NAMALWA (cell line): ENCODE measurements at places on chromosomes 13 and 19.

GRCh38 chr19:48169578-48169938 is 586 bp downstream of the LIG1 start:
- DNase-seq, result peak; percentile 72

GRCh38 chr13:48153186-48153585 is 58.3 kb upstream of the MED4 start:
- no peak for DNase-seq

DNA sequence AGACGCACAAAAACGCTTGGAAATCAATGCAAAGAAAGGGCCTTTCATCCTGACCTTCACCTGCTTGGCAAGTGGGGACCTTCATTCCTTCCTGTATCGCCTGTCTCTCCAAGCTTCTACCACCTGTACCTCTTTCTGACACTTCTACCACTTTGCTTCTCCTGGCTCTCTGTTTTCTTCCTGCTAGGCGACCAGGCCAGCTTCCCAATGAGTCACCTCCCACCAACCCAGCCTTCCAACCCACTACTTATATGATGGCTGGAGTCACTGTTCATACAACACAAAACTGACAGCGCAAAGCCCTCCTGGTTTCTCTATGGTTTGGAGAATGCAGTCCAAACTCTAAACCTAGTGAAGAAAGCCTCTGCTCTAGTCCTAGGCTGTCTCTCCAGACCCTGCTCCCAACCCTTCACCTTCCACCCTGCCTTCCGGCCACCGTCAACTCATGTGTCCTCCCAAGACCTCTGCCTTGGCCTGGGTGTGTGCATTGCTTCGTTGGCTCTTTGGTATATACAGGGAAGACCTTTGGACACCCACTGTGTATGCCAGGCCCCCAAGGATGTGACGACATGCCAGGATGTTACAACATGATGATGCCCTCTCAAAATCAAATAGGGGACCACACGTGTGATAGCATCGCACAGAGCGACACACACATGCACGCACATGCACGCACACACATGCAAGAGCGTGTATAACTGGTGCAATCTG is 148.5 kb downstream of the STK24 start:
- DNase-seq, result no peak

DNA sequence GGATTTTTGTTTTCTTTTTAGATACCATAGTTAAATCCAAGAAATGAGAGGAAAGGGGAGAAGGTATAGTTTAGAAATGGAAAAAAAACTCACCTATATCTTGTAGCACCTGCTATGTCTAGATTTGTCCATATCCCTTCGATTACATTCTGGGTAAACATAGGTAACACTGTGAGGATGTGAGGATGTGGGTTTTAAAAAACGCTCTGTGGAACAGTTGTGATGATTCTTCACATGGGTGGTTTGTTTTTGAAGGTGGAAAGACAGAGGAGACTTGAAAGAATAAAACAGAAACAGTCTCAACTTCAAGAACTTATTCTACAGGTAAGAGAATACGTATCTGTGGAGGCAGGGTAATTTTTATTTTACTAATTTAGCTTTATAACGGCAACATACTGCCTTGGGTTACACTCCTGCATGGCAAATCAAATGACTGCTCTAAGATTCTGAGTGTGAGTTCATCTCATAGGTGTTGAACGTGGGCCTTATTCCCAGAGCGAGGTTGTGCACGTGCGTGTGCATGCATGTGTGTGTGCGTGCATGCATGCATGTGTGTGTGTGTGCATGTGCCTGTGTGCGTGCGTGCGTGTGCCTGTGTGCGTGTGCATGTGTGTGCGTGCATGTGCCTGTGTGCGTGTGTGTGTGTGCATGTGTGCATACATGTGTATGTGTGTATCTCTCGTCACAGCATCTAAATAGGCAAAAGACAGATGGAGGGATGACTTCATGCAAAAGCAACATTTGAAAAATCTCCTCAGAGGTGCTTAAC is 23.5 kb downstream of the ATP4B start:
- DNase-seq, result no peak

DNA sequence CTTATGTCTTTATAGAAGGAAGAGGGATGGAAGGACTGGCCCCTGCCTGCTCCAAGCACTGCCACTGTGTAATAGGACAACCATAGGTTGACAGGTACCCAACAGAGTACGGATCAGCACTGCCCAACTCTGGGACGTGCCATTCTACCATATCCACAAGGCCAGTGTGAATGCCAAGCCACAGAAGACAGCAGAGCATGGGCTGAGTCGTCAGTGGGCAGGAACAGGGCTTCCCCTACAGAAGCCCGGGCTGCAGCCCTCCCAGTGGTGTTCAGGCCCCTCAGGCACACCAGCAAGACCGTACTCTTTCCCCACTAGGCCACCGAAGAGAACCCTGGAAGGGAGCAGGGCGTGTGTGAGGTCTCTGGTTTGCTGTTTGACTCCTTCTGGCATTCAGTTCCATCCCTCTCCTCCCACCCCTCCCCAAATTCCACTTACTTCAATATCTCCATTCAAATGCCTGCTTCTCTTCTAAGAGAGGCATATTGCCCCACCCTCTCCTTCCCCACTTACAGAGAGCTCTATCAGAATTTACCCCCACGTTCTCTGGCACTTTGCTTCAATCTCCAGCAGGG is 209.4 kb downstream of the FOXO1 start:
- DNase-seq, result no peak

DNA sequence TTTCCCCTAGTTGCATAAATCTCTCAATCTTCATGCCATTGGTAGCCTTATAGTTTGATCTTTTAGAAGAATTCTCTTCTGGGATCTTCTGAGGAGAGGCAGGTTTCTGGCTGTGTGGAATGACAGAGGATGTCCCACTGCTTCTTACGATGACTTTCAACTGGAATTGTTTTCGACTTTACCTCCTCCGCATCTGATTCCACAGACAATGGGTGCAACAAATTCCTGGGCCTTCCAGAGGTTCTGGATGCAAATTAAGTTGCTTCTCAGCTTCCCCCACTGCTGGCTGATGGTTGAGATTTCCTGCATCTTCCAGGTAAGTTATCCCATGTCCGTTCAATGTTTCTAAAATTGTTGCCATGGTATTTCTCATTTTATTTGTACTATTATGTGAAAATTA is 142.3 kb upstream of the TSC22D1 start:
- no peak for DNase-seq

- no peak for DNase-seq
Observed at GRCh38 chr13:27300941-27301586, 30.4 kb downstream of the RASL11A start.

DNA sequence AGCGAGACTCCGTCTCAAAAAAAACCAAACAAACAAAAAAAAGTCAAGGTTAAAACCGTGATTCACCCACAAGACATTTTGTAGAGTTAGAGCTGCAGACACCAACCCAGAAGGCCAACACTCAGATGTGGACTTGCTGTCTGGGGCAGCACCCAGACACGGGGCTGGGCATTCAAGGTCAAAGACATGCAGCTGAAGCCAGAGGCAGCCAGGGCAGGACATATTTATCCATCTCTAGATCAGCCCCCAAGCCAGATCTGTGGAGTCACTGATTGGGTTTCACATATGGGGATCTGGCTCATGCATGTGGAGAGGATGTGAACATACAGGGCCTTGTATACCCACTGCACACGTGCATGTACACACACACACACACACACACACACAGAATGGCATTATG is 3.6 kb downstream of the KLK15 start:
- DNase-seq, result no peak

DNA sequence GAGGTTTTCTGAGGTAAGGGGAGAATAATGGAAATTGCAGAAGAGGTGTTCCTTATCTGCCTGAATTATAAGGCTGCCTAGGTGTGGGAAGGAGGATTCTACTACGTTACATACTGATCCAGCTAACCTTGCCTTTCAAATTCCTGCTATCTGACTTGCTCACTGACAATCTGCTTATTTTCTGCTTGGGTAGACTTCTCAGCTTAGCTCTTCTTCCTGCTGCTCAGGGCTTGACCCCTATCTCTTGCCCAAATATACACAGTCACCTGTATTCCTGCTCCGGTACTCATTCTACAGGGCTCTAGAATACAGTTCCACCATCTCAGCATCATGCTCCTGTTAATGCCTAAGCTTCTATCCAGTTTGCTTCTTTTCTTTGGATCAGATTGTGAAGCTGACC is 1607.6 kb downstream of the OLFM4 start:
- DNase-seq, result no peak

DNA sequence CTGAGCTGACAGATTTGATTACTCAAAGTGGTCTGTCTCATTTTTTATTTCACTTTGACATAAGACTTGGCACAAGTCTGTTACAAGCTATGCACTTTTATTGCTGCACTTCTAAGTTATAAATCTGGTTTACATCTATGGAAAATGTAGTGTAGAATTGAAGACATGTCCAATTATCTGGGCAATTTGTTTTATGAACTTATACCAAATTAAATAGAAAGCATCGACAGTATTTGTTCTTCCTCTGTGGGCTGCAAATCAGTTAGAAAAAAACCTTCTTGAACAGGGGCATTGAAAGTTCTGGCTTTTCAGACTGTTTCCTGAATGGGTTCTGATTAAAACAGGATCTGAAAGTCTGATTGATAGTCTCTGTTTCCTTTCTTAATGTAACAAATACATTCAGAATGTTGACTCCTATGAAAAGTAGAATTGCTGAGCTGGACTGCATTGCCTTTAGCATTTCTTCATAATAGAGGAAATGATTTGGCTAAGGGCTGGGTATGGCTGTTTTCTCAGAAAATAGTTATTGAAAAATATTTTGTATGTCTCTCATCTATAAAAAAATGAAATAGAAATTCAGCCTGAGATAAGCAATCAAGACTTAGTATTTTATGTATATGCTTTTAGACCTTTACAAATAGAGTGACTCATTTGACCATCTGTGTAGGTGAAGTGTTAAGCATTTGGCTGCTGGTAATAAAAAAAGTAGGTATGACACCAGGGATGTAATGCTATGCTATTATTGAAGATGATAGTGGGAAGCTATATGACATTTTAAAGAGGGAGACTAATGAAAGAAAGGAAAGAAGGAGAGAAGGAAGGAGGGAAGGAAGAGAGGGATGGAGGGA is 210.9 kb upstream of the SPRY2 start:
- no peak for DNase-seq

DNA sequence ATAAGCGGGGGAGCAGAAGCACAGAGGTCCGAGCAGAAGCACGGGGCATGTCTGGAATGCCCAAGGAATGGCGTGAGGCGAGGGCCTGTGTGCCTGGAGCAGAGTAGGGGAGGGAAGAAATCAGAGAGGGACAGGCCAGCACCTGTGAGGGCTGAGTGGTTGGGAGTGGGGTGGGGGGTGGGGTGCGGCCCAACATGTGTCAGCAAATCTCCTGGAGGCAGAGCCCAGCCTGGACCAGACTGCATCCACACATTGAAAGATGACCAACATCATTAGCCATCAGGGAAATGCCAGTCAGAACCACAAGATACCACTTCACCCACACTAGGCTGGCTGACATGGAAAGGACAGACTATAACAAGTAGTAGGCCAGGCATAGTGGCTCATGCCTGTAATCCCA is 11.2 kb downstream of the CLASRP start:
- no peak for DNase-seq

- DNase-seq, result no peak
Observed at GRCh38 chr13:33535061-33535460, 249.5 kb upstream of the STARD13 start.

- DNase-seq, result peak; percentile 51
Observed at GRCh38 chr19:54448040-54448773, 792 bp upstream of the LENG8 start.

GRCh38 chr13:80036845-80037504 is 304.0 kb downstream of the SPRY2 start:
- DNase-seq, result no peak

GRCh38 chr19:32863841-32864240 is 5.7 kb downstream of the SLC7A9 start:
- no peak for DNase-seq

GRCh38 chr13:97809576-97809975 is 143.9 kb upstream of the IPO5 start:
- DNase-seq, result no peak

GRCh38 chr13:47413112-47413511 is 516.3 kb upstream of the HTR2A start:
- no peak for DNase-seq

- no peak for DNase-seq
Observed at GRCh38 chr19:38705197-38706019, 38.9 kb downstream of the CAPN12 start.

DNA sequence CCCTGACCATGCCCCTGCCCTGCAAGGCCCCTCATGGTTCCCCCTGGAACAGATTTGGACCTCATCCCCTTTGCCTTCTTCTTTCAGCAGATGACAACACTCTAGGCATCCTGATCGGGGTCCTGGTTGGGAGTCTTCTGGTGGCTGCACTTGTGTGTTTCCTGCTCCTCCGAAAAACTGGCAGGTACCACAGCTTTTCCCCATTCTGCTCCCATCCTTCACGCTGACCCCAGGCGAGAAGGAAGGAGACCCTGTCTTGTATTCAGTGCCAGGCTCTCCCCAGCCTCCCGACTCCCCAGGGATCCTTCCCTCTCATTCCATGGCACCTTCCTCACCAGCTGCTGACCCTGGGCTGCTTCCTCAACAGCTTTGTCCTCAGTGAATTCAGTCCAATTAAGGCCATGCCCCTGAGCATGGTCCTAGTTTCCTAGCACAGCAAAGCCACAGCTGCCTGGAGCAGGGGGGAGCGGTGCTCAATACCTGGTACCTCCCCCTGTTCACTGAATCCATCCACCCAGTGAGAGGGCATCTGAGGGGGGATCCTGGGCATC is 8.4 kb downstream of the CEACAM21 start:
- no peak for DNase-seq

GRCh38 chr13:46621792-46622629 is 69.0 kb downstream of the LRCH1 start:
- peak; percentile 36 for DNase-seq

GRCh38 chr13:80224468-80224867 is 116.5 kb downstream of the SPRY2 start:
- DNase-seq, result no peak

- no peak for DNase-seq
Observed at GRCh38 chr13:73189362-73189761, 130.6 kb downstream of the KLF5 start.

- DNase-seq, result no peak
Observed at GRCh38 chr13:98761126-98761985, 8.9 kb upstream of the SLC15A1 start.
